ENCODE measurements at places on chromosomes 7 and 10.
A peak's percentile ranks its signal among the peaks of the same experiment; 100 is the strongest.

DNA sequence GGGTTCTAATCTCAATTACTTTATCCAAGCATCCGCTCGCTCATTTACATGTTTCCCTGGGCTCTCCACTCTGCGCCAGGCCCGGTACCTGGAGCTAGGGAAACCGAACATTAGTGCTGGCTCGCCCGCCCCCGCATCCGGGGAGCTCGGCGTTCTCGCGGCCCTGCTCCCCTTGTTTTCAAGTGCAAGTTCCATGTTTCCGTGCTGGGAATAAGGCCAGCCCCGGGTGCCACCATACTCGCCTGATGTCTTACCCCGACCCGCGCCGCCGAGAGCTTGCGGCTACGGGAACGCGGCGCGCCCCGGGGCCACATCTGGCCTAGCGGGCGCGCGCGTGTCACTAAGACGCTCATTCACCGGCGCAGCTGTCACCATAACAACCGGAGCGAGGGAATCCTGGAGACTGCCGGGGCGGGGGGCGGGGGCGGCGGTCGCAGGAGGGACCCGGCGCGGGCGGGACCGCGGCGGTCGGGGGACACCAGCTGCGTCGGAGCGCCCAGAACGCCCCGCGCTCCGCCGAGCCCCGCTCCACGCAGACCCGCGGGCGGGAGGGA is at the start of gene NEURL1:
Gene NEURL1 (plus strand): TSS at position 344 of the 554 bp plus-strand sequence. CDS start 683 bp downstream, outside the sequence.
- H3K4me3 ChIP-seq, result peak within 1 kb of the TSS; percentile 73
- H3K36me3 ChIP-seq, result no peaks in the 10 kb centered on the region
- peaks cover 54% of the 10 kb centered on the region for H3K27me3 ChIP-seq
- H3K4me1 ChIP-seq, result peaks cover 21% of the 10 kb centered on the region
- H3K27ac ChIP-seq, result no peak within 1 kb of the TSS

GRCh38 chr10:46031648-46032532 is 1.5 kb upstream of the NCOA4 start:
- peak overlapping the region; percentile 12 for H3K27ac ChIP-seq
- H3K36me3 ChIP-seq, result peaks cover 4% of the 10 kb centered on the region
- H3K4me1 ChIP-seq, result peaks cover 38% of the 10 kb centered on the region
- peaks cover 10% of the 10 kb centered on the region for H3K27me3 ChIP-seq

DNA sequence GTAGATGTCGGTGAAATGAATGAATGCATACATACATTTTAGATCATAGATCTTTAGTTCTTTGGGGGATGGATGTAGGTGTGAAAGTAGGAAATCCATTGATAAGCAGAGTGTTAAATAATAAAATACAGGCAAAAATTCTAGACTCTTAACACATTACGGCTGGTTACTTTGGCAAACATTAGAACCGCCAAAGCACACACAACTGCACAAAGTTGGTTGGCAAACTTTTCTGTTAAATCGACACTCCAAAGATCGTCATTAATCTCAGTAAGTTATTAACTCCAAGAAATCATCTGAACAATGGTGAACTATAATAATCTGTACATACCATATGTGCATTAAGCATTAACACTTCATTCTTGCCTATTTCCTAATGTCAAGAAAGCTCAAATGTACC is 231.2 kb downstream of the PLXNA4 start:
- no peak for DNase-seq
- no peaks in the 10 kb centered on the region for H3K4me1 ChIP-seq
- peaks cover 33% of the 10 kb centered on the region for H3K27me3 ChIP-seq
- H3K4me3 ChIP-seq, result no peak overlapping the region

DNA sequence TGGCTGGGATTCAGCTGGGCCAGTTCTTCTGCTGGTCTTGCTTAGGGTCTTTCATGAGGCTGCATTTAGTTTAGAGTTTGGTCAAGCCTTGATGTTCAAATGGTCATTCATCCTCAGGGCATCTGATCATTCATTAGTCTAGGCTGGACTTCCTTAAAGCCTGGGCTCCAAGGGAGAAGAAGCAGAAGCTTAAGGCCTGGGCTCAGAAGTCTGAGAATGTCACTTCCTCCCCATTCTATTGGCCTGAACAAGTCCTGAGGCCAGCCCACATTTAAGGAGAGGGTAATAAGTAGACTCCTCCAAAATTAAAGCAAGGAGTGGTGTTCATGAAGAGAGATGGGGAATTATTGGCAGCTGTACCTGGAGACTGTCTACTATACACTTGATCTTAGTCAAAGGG is 193.2 kb upstream of the HABP2 start:
- DNase-seq, result no peak
- H3K27me3 ChIP-seq, result peaks cover 19% of the 10 kb centered on the region
- no peak overlapping the region for H3K4me3 ChIP-seq
- no peaks in the 10 kb centered on the region for H3K4me1 ChIP-seq

GRCh38 chr10:133247681-133248333 is 10.2 kb downstream of the VENTX start:
- H3K36me3 ChIP-seq, result no peaks in the 10 kb centered on the region
- peaks cover 2% of the 10 kb centered on the region for H3K4me1 ChIP-seq

DNA sequence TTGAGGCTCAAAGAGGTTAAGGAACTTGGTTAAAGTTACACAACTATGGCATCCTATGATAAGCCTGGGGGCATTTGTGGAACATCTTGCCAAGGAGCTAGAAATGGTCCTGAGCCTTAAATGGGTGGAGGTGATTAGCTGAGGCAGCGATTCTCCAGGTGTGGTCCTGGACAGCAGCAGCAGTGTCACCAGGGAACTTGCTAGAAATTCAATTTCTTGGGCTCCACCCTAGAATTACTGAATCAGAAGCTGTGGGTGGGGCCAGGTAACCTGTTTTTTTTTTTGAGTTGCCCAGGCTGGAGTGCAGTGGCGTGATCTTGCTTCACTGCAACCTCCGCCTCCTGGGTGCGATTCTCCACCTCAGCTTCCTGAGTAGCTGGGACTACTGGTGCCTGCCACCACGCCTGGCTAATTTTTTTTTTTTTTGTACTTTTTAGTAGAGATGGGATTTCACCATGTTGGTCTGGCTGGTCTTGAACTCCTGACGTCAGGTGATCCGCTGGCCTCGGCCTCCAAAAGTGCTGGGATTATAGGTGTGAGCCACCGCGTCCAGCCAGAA is 13.1 kb downstream of the RPS24 start:
- no peaks in the 10 kb centered on the region for H3K27me3 ChIP-seq
- H3K4me3 ChIP-seq, result no peak overlapping the region
- peaks cover 9% of the 10 kb centered on the region for H3K36me3 ChIP-seq

DNA sequence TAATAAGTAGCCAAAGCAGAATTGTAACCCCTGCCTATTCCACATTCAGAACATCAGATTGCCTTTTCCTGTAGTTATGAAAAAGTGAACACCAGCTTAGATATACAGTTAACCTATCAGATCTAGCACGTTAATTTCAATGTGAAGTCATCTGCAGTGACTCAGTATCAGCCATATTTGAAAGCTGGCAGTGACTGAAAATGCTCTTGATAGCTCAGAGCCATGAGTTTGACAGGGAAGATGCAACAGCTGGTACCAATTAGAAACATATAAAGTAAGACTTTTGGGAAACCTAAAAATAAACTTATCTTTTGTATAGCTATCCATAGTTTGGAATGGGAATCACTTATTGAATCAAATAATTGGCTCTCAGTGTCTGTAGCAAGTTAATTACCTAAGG is 284.1 kb upstream of the NPSR1 start:
- no peak overlapping the region for H3K4me3 ChIP-seq
- H3K27me3 ChIP-seq, result no peaks in the 10 kb centered on the region
- H3K36me3 ChIP-seq, result no peaks in the 10 kb centered on the region
- H3K4me1 ChIP-seq, result no peaks in the 10 kb centered on the region
- no peak overlapping the region for H3K27ac ChIP-seq

GRCh38 chr7:17147409-17147808 is 151.0 kb upstream of the AHR start:
- H3K4me3 ChIP-seq, result no peak overlapping the region
- no peak for DNase-seq
- peaks cover 2% of the 10 kb centered on the region for H3K27me3 ChIP-seq
- H3K36me3 ChIP-seq, result peaks cover 3% of the 10 kb centered on the region
- H3K4me1 ChIP-seq, result peaks cover 34% of the 10 kb centered on the region

GRCh38 chr10:24731942-24732341 is 8.3 kb upstream of the ARHGAP21 start:
- no peak overlapping the region for H3K27ac ChIP-seq
- no peak overlapping the region for H3K4me3 ChIP-seq
- DNase-seq, result no peak
- no peaks in the 10 kb centered on the region for H3K36me3 ChIP-seq
- no peaks in the 10 kb centered on the region for H3K27me3 ChIP-seq

- no peak overlapping the region for H3K27ac ChIP-seq
- no peak overlapping the region for H3K4me3 ChIP-seq
- H3K36me3 ChIP-seq, result no peaks in the 10 kb centered on the region
- no peaks in the 10 kb centered on the region for H3K4me1 ChIP-seq
- no peaks in the 10 kb centered on the region for H3K27me3 ChIP-seq
- no peak for DNase-seq
These were observed 851.5 kb upstream of the COBL start for GRCh38 chr7:52168085-52168484.

DNA sequence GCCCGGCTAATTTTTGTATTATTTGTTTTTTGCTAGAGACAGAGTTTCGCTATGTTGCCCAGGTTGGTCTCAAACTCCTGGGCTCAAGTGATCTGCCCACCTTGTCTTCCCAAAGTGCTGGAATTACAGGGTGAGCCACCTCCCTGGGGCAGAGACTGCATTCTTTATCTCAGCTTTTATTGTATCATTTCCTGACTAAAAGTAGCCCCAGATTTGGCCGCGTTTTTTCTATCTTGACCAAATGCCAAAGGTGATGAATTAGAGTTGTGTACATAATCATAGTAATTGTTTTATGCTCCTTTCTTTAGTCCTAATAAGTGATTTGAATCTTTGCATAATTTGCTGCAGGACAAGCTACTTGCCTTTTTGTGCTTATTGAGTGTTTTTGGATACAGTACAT is 3.1 kb upstream of the SMNDC1 start:
- H3K27ac ChIP-seq, result no peak overlapping the region
- peaks cover 56% of the 10 kb centered on the region for H3K4me1 ChIP-seq
- peaks cover 8% of the 10 kb centered on the region for H3K36me3 ChIP-seq
- no peak overlapping the region for H3K4me3 ChIP-seq

GRCh38 chr7:21903020-21903786 is 42.5 kb downstream of the CDCA7L start:
- H3K4me3 ChIP-seq, result no peak overlapping the region
- H3K4me1 ChIP-seq, result peaks cover 13% of the 10 kb centered on the region
- H3K36me3 ChIP-seq, result peaks cover 72% of the 10 kb centered on the region

DNA sequence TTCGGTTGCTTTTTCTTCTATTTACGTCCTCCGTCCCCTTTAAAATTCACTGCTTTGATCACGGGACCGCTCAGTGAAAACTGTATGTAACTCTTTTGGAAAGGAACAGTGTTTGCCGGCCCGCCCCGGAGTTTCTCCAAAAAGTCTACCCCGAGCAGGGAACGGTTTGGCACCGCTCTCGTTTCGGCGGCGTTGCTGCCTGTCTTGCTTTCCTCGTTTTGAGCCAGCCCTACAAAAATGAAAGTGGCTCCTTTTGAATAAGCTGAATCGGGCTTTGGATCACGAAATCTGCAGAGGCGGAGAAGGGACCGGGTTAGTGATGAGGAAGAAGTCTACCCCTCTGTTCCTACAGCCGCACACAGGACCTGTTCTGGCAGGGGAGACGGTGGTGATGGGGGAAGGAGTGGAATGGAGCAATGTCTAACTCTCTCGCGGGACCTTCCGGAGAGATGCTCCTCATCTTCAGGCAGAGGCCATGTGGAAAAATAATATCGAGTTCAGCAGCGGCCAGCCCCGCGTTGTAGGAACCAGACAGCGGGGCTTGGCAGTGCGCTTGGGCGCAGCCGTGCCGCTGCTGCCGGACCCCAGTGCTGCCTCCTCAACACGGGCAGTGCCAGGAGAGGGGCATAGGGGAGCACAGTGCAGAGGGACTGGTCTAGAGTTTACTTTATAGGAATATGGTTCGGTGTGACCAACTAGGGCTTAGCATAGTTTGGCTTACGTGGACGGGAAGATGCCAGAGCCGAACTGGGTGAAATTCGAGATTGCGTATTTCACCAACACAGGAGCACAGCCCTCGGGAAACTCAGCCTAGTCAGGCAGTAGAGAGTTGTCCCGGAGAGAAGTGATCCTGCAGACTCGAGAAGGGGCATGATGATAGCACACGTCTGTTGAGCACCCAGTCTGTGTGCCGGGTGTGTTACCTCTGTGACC is 1.4 kb downstream of the HTRA1 start:
- H3K36me3 ChIP-seq, result no peaks in the 10 kb centered on the region
- no peak overlapping the region for H3K27ac ChIP-seq
- peaks cover 13% of the 10 kb centered on the region for H3K4me1 ChIP-seq
- DNase-seq, result no peak

DNA sequence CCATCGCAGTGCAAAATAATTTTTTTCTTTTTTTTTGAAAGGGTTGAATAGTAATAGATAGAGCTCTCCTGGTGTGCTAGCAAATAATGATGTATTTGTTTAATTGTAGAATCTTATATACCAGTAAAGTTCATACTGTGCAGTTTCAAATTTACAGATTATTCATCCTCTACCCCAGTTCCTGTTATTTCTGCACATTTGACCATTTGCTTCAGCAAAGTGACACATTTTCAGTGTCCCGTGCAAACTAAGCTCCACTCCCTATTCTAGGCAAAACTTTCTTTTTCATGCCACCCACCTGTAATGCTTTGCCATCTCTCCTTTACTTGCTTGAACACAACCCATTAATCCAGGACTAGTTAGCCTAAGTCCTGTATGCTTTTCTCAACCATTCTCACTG is 43.0 kb downstream of the SHOC2 start:
- DNase-seq, result no peak
- H3K27me3 ChIP-seq, result no peaks in the 10 kb centered on the region
- H3K4me1 ChIP-seq, result peaks cover 5% of the 10 kb centered on the region
- no peak overlapping the region for H3K27ac ChIP-seq
- peaks cover 26% of the 10 kb centered on the region for H3K36me3 ChIP-seq
- H3K4me3 ChIP-seq, result no peak overlapping the region

GRCh38 chr7:124033095-124033806 is 384 bp upstream of the TMEM229A start:
- no peaks in the 10 kb centered on the region for H3K36me3 ChIP-seq
- H3K4me1 ChIP-seq, result peaks cover 7% of the 10 kb centered on the region
- H3K27me3 ChIP-seq, result peaks cover 58% of the 10 kb centered on the region
- no peak for DNase-seq

DNA sequence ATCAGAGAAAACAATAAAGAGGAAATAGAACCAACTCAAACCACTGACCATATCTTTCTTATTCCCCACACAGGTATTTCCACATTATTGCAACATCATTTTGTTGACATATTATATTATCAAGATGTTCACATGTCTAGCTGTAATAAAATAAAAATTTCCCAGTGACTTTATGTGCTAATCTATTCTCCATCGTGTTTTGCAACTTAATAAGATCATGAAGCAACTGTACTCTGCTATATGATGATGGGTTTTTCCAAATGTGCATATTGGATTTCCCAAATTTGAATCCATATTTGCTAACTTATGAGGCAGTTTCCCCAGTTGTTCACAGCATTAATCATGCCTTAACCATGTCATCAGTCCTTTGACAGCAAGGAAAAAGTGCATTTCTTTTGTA is 127.8 kb downstream of the ITGB8 start:
- H3K27me3 ChIP-seq, result no peaks in the 10 kb centered on the region
- no peak for DNase-seq
- no peaks in the 10 kb centered on the region for H3K4me1 ChIP-seq
- no peaks in the 10 kb centered on the region for H3K36me3 ChIP-seq

- peaks cover 9% of the 10 kb centered on the region for H3K4me1 ChIP-seq
- H3K27ac ChIP-seq, result no peak overlapping the region
- DNase-seq, result no peak
- peaks cover 82% of the 10 kb centered on the region for H3K27me3 ChIP-seq
These were observed 2.1 kb downstream of the AFAP1L2 start for GRCh38 chr10:114402233-114402632.
